DMS79 (cell line): ENCODE measurements at places on chromosomes 1 and 21.

DNA sequence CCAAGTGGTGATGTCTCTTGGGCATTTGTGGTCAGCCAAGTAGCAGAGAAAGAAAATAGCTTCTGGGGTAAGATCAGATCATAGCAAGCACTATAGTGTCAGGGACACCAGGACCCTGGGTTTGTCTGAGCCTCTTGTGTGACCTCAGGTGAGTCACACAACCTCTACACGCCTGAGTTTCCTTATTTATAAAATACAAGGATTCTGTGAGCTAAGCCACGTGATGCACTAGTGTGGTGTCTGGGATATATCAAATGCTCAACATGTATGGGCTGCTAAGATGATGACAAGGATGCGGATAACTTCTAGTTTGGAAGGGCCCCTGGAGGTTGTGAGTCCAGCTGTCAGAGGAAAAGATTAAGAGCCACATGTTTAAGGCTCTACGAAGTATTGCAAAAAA lies 24.5 kb upstream of the ZNF436 start:
- DNase-seq, result no peak

GRCh38 chr1:107532318-107532717 lies 391.5 kb downstream of the NTNG1 start:
- DNase-seq, result peak; percentile 99

DNA sequence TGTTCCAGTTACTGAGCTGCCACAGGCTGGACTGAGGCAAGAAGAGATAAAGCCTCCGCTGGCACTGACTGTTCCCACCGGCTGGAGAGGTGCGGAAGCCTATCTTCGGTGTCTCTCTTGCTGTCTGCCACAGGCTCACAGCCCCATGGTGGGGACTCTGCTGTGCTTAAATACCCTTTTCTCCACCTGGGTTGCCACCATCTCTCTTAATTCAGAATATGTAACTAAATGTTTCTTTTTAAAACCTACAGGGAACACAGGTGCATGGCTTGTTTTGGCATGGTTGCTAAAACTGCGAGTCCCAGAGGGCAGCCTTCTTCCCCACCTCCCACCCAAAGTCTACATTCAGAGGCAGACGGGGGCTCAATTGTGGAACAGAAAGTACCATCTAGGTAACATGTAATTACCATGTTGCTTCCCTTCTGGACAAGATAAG lies 8.1 kb upstream of the LBR start:
- no peak for DNase-seq

DNA sequence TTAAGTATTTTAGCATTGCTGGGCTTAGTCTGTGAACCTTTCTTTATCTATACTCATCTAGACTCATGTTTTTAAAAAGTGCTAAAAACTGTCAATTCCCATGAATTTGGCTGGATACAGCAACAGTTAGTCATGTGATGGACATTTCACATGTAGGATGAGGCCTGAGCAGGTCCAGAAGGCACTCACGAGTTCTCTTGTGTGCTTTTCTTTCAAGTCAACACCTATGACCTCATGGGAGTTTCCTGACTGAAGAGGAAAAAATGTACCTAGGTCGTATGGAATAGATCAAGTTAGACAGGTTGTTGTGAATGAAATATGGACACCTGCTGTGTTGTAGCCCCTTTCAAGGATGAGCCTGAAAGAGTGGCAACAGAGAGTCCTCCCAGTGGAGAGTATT lies 394.2 kb downstream of the DUSP10 start:
- no peak for DNase-seq

GRCh38 chr1:117851687-117852086 lies 77.7 kb downstream of the GDAP2 start:
- DNase-seq, result no peak

DNA sequence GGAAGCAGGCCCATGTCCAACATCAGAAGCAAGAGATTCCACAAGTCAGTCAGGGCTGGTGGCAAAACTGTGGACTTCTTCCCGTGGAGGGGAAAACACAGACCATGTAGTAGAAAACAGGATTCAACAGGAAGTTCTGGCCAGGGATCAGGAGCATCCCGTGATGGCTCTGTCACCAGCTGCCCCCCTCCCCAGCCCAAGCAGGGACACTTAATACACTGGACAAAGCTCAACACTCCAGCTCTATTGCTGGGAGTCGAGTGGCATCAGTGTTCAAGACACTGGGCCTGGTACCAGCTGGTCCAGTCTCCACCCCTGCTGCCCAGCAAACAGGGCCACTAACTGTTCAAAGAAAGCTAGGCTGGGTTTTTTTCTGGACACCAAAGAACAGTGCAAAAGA lies 3.7 kb downstream of the SLC45A3 start:
- no peak for DNase-seq
